ENCODE measurements at places on chromosomes 4 and X.
A peak's percentile ranks its signal among the peaks of the same experiment; 100 is the strongest.

DNA sequence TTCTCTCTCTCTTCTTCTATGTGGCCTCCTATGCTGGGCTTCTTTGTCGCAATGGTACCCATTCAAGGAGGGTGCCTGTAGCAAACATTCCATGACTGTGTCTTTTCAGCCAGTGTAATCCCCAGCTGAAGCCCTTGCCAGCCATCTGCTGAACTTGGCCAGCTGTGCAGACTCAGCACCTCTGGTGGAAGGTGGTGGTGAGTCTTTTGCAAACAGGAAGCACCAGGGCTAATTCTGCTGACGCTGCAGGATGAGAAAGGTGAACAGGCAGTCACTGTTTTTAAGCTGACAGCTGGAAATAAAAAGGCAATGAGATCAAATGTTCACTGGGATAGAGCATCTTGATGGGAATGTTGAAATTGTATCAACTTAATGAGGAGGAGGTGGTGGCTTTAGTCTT lies 298.7 kb upstream of the CLNK start:
- peak; percentile 42 for DNase-seq

DNA sequence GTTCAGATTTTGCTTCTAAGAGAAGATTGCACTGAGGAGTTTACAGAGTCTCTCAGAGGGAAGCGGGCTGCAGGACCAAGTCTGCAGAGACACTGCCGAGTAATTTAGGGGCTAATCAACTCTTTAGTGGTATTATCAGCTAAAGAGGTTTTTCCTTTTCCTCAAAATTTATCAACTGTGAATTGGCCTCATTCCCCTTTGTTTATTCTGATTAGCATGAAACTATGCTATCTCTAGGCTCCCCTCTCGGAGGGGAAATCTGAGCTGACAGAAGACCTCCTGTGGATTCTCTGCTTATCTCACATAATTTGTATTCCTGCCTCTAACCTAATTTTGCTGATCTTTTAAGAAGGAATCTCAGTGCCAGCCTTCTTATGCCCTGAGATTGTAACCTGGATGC lies 201.0 kb downstream of the DCTD start:
- no peak for DNase-seq

GRCh38 chrX:108362026-108362425 lies 76.2 kb downstream of the COL4A6 start:
- DNase-seq, result no peak

- DNase-seq, result no peak
Observed at GRCh38 chr4:62618042-62618441, 1417.9 kb downstream of the ADGRL3 start.

- no peak for DNase-seq
Observed at GRCh38 chr4:4851081-4851480, 8.4 kb upstream of the MSX1 start.

- DNase-seq, result no peak
Observed at GRCh38 chrX:131068945-131069719, 11.0 kb downstream of the ARHGAP36 start.

DNA sequence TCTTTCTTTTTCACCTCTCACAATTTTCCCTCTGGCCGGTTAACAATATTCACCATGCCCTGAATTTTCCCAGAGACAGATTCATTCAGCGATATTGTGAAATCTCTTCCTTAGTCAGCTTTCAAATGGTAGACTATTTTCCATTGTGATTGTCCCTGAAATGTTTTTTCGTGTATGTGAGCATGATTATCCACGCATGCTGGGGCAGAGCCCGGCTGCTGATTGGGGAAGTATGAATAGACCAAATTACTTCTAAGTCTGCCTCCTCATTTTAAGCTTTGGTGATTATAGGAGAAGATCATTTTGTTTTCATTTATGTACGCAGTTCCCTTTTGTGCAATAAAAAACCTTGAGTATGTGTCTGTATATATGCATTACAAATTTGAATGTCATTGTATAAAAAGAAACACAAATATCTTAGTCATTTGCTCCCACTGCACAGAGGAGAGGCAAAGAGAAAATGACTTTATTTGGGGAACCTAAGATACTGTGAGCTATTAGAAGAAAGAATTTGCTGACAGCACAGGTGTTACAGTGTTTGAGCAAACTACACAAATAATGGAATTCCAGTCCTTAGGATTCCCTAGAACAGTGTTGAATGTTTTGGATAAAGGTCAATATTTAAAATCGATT lies 11.3 kb downstream of the DTHD1 start:
- DNase-seq, result no peak

Data from left hindlimb (tissue), 1 donor.